ENCODE measurements at places on chromosomes 1 and 21.

GRCh38 chr1:92853299-92853698, 21.5 kb downstream of the RPL5 start:
- DNase-seq: no peak

GRCh38 chr1:27660300-27660835, 11.6 kb downstream of the IFI6 start:
- no peak for DNase-seq

GRCh38 chr1:152546704-152547103, 19.9 kb downstream of the LCE3E start:
- no peak for DNase-seq

DNA sequence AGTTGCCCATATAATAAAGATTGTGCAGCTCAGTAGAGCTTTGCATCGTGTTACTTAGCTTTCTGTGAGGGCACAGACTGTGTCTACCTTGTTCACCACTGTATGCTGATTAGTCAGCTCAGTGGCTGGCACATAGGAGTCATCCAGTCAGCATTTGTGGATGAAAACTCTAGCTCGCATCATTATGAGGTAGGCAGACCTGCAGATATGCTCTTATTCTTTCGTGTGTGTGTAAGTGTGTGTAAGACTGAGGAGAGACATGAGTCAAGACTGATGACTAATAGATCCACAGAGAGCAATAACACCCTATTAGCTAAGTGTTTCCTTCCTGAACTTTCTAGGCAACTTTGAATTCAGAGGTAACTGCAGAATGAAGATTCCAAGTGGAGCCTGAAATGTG, 17.1 kb downstream of the TTF2 start:
- no peak for DNase-seq

Data from NCI-H1694 treated with DMSO at 0.1 percent for 48 hours (cell line).